ENCODE measurements at places on chromosomes 13 and 19. TPM values are rescaled to one million over a fixed set of nuclear protein-coding genes. Genes with fewer than 3 reads are reported as not detected.

FLT1 gene
- total RNA-seq, result 2.7 TPM

PDE4C gene
- not detected for total RNA-seq

CFAP97D2 gene
- total RNA-seq, result not detected

ZNF446 gene
- 3.9 TPM for total RNA-seq

FRY gene
- total RNA-seq, result 0.44 TPM

HIPK4 gene
- 0.08 TPM for total RNA-seq

HSD17B14 gene
- 0.44 TPM for total RNA-seq

C19orf67 gene
- not detected for total RNA-seq

ODAD3 gene
- total RNA-seq, result not detected

CDC42EP5 gene
- 1.2 TPM for total RNA-seq

ZNF226 gene
- total RNA-seq, result 4.6 TPM
